ENCODE measurements at places on chromosomes 11 and 22. TPM values are rescaled to one million over a fixed set of nuclear protein-coding genes. Genes with fewer than 3 reads are reported as not detected.

- no peaks in the 10 kb centered on the region for H3K27me3 ChIP-seq
- no peaks in the 10 kb centered on the region for H3K4me1 ChIP-seq
- H3K36me3 ChIP-seq: no peaks in the 10 kb centered on the region
- H3K4me3 ChIP-seq: no peak overlapping the region
- DNase-seq: no peak
Measured at GRCh38 chr11:12118949-12119348, 8.6 kb downstream of the MICAL2 start.

Gene C22orf31
- total RNA-seq: not detected

DNA sequence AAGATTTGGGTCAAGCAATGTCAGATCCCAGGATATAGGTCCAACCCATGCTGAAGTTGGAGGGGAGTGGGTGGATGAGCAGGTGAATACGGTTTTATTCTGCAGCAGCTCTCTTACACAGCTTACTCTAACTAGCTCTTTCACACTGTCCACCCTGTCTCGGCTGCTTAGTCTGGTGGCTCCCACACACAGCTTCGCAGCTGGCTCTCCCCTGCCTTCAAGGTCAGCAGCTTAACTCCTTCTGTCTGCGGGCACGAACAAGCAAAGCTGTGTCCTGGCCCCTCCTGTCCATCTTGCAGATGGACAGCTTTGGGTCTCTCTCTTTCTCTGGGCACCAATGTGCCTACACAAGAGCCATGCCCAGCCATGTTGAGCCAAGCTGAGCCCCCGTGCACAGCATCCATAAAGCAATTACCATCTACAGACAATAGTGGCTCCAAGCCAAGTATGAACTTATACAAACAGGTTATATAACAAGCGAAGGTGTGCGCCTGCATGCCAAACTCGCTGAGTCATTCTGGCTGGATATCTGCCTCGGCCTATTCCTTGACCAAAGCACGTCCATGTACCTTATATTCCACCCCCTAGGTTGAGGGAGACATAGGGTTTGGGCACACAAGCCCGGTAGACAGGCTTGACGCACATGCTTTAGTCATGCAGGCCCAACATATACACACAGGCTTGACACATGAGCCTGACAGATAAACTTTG lies 1307.8 kb upstream of the RAG2 start:
- no peak overlapping the region for H3K4me3 ChIP-seq
- H3K27ac ChIP-seq: no peak overlapping the region
- no peak for DNase-seq
- no peaks in the 10 kb centered on the region for H3K36me3 ChIP-seq
- no peaks in the 10 kb centered on the region for H3K4me1 ChIP-seq

- no peaks in the 10 kb centered on the region for H3K4me1 ChIP-seq
- no peak for DNase-seq
- H3K4me3 ChIP-seq: no peak overlapping the region
- no peaks in the 10 kb centered on the region for H3K27me3 ChIP-seq
- no peak overlapping the region for H3K27ac ChIP-seq
Measured at GRCh38 chr11:12456651-12457579, 79.5 kb downstream of the PARVA start.

DNA sequence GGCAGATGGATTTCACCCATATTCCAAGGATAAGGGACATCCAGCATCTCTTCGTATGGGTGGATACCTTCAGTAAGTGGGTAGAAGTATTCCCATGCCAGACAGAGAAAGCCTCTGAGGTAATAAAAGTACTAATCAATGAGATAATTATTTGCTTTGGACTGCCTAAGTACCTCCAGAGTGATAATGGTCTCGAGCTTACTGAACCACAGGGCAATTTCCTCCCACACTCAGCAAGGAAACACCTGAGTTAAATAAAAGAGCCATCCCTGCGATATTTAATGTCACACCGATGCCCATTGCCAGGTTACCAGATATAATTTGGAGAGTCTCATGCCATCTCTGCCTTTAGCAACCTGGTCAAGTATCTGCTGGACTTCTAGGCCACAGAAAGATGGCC lies 70.6 kb upstream of the MPEG1 start:
- no peaks in the 10 kb centered on the region for H3K36me3 ChIP-seq
- DNase-seq: no peak
- H3K27ac ChIP-seq: no peak overlapping the region

DNA sequence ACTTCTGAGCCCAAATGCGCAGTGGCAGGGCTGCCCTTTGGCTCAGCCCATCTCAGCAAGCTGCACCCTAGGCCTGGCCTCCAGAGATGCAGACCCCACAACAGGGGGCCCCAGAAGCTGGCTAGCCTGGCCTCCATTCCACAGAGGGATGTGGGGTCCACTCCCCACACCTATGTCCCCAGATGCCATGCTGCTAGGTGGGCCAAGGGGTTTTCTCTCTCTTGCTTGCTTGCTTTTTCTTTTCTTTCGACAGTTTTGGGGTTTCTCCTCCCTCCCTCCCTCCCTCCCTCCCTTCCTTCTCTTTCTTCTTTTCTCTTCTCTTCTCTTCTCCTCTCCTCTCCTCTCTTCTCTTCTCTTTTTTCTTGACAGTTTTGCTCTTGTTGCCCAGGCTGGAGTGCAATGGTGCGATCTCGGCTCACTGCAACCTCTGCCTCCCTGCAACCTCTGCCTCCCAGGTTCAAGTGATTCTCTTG lies 9.6 kb downstream of the SCARF2 start:
- DNase-seq: no peak
- H3K4me3 ChIP-seq: no peak overlapping the region
- no peaks in the 10 kb centered on the region for H3K27me3 ChIP-seq
- no peak overlapping the region for H3K27ac ChIP-seq

DNA sequence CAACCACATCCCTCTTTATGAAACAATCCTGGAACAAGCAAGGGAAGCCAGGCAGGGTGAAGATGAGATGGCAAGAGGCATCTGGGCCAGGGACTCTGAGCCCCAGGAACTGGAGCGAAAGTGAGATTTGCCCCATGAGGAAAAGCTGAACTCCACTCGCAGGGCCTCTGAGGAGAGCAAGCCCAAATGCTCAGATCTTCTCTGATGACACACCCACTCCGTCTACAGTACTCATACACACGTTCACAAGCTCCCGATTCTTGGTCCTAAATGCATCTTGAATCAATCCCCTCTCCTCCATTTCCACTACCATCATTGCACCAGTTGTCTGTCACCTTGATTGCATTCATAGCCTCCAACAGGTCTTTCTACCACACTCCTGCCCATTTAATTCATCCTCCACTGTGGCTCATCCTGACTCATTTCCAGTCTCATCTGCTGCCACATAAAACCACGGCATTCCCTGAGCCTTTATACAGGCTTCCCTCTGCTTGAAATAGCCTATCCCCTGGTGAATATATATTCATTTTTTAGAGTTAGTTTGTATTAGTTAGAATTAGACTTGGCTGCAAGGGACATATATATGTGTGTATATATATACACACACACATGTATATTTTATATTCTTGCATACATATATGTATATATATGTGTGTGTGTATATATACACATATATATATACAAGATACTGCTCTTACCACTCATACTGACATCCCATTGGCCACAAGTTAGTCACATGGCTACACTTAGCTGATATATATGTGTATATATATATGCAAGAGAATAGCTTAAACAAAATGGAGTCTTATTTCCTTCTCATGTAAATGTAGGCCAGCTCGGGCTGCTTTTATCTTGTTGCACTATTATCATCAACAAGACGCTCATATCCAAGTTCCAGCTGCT lies 1.4 kb upstream of the APOA5 start:
- H3K4me3 ChIP-seq: no peak overlapping the region
- H3K36me3 ChIP-seq: no peaks in the 10 kb centered on the region
- no peak for DNase-seq
- H3K4me1 ChIP-seq: peaks cover 13% of the 10 kb centered on the region

Gene TEX12
- total RNA-seq: 0.86 TPM

GRCh38 chr22:37797874-37798500 lies 9.7 kb upstream of the GCAT start:
- no peak for DNase-seq
- H3K27ac ChIP-seq: no peak overlapping the region
- H3K27me3 ChIP-seq: peaks cover 2% of the 10 kb centered on the region

DNA sequence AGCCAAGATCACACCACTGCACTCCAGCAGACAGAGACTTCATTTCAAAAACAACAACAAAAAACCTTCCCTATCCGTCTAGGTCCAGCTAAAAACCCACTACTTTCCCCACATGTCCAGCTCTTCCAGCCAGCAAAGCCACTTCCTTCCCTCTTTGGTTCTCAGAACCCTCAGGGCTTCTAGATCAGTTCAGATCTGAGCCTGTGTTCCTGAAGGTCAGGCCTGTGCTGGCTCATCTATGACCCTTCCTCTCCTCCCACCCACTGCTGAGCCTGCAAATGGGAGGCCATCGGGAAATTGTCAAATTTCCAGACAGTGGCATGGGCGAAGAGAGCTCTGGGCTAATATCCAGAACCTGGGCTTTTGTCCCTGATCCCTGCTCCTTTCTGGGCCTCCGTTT lies 37.8 kb downstream of the SLCO2B1 start:
- H3K4me1 ChIP-seq: no peaks in the 10 kb centered on the region
- no peak overlapping the region for H3K27ac ChIP-seq
- H3K36me3 ChIP-seq: no peaks in the 10 kb centered on the region
- H3K27me3 ChIP-seq: no peaks in the 10 kb centered on the region

Gene LRRC55
- total RNA-seq: not detected

DNA sequence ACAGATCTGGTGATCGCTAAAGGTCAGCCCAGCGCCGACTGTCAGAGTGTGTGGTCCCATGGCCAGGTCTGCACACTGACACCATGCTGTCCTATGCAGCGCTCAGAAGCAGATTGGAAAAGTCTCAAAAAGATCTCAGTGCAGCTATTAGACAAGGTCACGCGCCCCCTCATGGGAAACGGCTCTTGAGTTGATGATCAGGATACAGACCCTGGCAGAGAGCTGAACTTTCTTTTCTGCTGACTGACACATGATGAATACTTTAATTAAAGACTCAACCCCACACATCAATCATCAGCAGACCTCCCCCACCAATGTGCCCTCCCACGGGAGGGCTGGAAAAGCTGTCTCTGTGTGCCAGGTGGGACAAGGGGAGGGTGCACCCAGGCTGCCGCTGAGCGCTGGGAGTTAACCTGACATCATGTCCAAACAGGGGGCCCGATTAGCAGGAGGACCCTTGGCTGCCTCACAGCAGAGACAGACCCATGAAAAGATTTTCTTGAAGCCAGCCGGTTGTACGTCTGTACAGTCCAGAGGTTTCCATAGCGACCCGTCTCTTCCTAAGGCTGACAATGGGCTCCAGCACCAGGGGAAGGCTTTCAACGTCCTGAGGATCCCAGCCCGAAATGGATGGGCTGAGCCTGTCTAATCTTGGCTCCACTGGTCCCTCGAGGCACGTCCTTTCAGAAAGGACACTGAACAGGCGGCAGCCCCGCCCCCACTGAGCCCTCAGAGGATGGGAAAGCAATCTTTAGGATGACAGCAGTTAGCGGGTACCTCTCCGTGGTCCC lies 26.9 kb downstream of the RASD2 start:
- no peaks in the 10 kb centered on the region for H3K4me1 ChIP-seq
- no peaks in the 10 kb centered on the region for H3K27me3 ChIP-seq
- no peak for DNase-seq
- no peak overlapping the region for H3K4me3 ChIP-seq
- H3K27ac ChIP-seq: no peak overlapping the region

Gene SPATA19
- total RNA-seq: not detected

DNA sequence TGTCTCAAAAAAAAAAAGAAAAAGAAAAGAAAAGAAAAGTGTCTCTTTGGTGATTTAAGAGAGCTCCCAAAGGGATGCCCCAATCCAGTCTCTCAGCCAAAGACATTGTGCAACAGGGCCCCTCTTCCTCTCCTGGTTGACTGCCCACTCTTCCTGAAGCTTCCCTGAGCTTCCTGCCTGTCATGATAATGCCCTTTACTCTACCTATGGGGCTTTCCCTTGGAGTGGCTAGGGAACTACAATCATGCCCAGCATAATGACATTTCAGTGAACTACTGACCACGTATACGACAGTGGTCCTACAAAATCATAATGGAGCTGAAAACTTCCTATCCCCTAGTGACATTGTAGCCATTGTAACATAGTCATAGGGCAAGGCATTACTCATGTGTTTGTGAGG lies 118.0 kb downstream of the RASSF10 start:
- no peaks in the 10 kb centered on the region for H3K27me3 ChIP-seq
- H3K27ac ChIP-seq: no peak overlapping the region
- H3K4me1 ChIP-seq: no peaks in the 10 kb centered on the region
- no peak for DNase-seq

Gene GLB1L3
- total RNA-seq: 10.7 TPM

- H3K27ac ChIP-seq: peak overlapping the region; percentile 77
- no peaks in the 10 kb centered on the region for H3K27me3 ChIP-seq
- peak; percentile 68 for DNase-seq
- H3K4me3 ChIP-seq: peak overlapping the region; percentile 41
- peaks cover 16% of the 10 kb centered on the region for H3K36me3 ChIP-seq
- peaks cover 74% of the 10 kb centered on the region for H3K4me1 ChIP-seq
Measured at GRCh38 chr22:37222440-37222971, 10.2 kb upstream of the SSTR3 start.

- peaks cover 9% of the 10 kb centered on the region for H3K4me1 ChIP-seq
- no peaks in the 10 kb centered on the region for H3K27me3 ChIP-seq
- H3K36me3 ChIP-seq: peaks cover 5% of the 10 kb centered on the region
- H3K27ac ChIP-seq: peak overlapping the region; percentile 10
- no peak for DNase-seq
- H3K4me3 ChIP-seq: no peak overlapping the region
Measured at GRCh38 chr11:118604566-118604965, 2.8 kb upstream of the PHLDB1 start.

DNA sequence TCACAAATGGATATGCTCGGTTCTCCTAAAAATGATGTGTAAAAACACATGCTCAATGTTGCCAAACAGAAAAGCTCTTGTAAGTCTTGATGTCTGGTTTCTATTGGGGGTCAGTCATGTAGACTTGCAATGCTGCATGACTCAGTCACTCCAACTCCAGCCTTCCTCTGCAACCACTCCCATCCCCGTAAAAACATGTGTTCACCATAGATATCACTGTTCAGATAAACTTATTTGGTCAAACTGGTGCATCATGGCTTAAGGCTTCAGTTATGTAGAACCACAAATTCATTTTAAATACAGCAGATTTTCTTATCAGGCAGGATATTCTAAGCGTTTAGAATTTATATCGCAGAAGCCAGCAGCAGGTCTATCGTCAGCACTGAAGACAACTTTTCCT lies 298.4 kb upstream of the LUZP2 start:
- H3K27me3 ChIP-seq: no peaks in the 10 kb centered on the region
- H3K27ac ChIP-seq: no peak overlapping the region
- H3K4me3 ChIP-seq: no peak overlapping the region
- DNase-seq: no peak
- no peaks in the 10 kb centered on the region for H3K4me1 ChIP-seq
- H3K36me3 ChIP-seq: no peaks in the 10 kb centered on the region
